Thyroid gland (tissue), 4 donors: ENCODE measurements at places on chromosomes 12 and 14. TPM values are rescaled to one million over a fixed set of nuclear protein-coding genes. Genes with fewer than 3 reads are reported as not detected.

- no peaks in the 10 kb centered on the region for H3K36me3 ChIP-seq
- DNase-seq, result no peak
- H3K27ac ChIP-seq, result no peak overlapping the region
- no peaks in the 10 kb centered on the region for H3K27me3 ChIP-seq
Measured at GRCh38 chr12:7499636-7500035, 3.9 kb downstream of the CD163 start.

- no peak overlapping the region for H3K27ac ChIP-seq
- no peak for DNase-seq
- peaks cover 11% of the 10 kb centered on the region for H3K4me1 ChIP-seq
- no peaks in the 10 kb centered on the region for H3K27me3 ChIP-seq
- H3K36me3 ChIP-seq, result no peaks in the 10 kb centered on the region
Measured at GRCh38 chr14:104821971-104822608, 21.2 kb downstream of the ZBTB42 start.

GRCh38 chr12:72790273-72790672, 518.1 kb downstream of the TRHDE start:
- no peak for DNase-seq
- no peaks in the 10 kb centered on the region for H3K27me3 ChIP-seq
- no peak overlapping the region for H3K27ac ChIP-seq
- no peaks in the 10 kb centered on the region for H3K36me3 ChIP-seq
- no peak overlapping the region for H3K4me3 ChIP-seq
- no peaks in the 10 kb centered on the region for H3K4me1 ChIP-seq

DNA sequence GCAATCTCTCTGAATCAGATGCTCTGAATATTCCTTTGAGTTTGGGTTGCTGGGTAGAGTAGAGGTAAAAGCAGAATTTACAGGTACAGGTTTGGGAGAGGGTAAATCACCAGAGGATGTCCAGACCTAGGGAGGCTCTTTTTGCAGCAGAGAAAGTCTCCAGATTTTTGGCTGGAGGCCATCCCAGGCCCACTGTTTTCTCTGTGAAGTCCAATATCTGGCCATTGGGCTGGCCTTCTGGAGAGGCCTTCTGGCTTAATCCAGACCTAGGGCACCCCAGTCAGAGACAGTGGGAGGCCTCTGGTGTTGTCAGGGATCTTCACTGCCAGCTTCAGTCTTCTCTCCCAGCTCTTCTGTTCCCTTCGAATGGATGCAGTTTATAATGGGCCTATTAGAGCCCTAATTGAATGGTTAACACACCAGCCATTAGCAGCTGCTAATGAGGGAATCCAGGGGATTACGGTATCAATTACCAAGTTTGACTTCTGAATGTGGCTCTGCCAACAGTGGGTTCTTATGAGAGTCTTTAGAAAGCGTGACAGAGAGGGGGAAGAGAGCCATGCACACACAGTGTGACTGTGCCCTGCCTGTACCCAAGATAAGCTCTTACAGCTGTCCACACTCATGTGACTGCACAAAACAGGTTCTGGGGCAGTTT, 183.1 kb downstream of the EMP1 start:
- H3K27ac ChIP-seq, result no peak overlapping the region
- no peaks in the 10 kb centered on the region for H3K27me3 ChIP-seq
- peaks cover 3% of the 10 kb centered on the region for H3K4me1 ChIP-seq

GRCh38 chr12:2288471-2288870, 235.7 kb downstream of the CACNA1C start:
- no peak for DNase-seq
- H3K4me3 ChIP-seq, result no peak overlapping the region
- H3K36me3 ChIP-seq, result no peaks in the 10 kb centered on the region

Gene IGFBP6
- total RNA-seq, result 76.6 TPM

GRCh38 chr12:101780599-101780998, 41.3 kb upstream of the SYCP3 start:
- no peak overlapping the region for H3K4me3 ChIP-seq
- H3K27ac ChIP-seq, result no peak overlapping the region
- no peaks in the 10 kb centered on the region for H3K4me1 ChIP-seq
- DNase-seq, result no peak

- no peaks in the 10 kb centered on the region for H3K36me3 ChIP-seq
- H3K27ac ChIP-seq, result peak overlapping the region; percentile 93
- H3K4me3 ChIP-seq, result peak overlapping the region; percentile 74
- peaks cover 7% of the 10 kb centered on the region for H3K4me1 ChIP-seq
- H3K27me3 ChIP-seq, result no peaks in the 10 kb centered on the region
Measured at GRCh38 chr12:76558684-76559399, 729 bp downstream of the OSBPL8 start.

Gene EIF2S3B
- total RNA-seq, result 1.0 TPM

Gene AKAP6
- 32.1 TPM for total RNA-seq

GRCh38 chr12:48422060-48422459, 50.3 kb upstream of the ANP32D start:
- no peak for DNase-seq
- H3K4me3 ChIP-seq, result no peak overlapping the region
- no peaks in the 10 kb centered on the region for H3K27me3 ChIP-seq
- H3K4me1 ChIP-seq, result no peaks in the 10 kb centered on the region

Gene MGST1
- 567 TPM for total RNA-seq

DNA sequence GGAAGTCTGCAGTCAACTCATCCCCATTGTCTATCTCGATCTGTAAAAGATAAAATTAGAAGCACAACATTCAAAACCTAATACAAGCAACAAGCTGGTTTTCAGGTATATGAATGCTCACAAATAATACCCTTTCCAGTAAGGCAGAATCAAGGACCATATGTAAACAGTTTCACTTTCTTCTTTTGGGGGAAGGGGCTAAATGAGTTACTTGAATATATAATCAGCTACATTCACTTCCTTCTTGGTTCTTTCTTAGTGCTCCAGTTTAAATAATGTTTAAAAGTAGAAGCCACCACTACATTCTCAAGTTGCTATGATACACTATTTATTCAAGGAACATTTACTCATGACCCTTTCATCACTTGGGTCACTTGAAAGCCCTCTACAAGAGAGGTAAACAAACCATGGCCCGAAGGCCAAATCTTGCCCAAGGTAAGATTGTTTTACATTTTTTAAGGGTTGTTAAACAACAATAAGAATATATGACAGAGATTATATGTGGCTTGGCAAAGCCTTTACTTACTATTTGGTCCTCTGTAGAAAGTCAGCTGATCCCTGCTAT, 10.3 kb downstream of the TWF1 start:
- no peak for DNase-seq
- H3K4me1 ChIP-seq, result no peaks in the 10 kb centered on the region
- H3K27me3 ChIP-seq, result no peaks in the 10 kb centered on the region
- peaks cover 44% of the 10 kb centered on the region for H3K36me3 ChIP-seq
- H3K4me3 ChIP-seq, result no peak overlapping the region

DNA sequence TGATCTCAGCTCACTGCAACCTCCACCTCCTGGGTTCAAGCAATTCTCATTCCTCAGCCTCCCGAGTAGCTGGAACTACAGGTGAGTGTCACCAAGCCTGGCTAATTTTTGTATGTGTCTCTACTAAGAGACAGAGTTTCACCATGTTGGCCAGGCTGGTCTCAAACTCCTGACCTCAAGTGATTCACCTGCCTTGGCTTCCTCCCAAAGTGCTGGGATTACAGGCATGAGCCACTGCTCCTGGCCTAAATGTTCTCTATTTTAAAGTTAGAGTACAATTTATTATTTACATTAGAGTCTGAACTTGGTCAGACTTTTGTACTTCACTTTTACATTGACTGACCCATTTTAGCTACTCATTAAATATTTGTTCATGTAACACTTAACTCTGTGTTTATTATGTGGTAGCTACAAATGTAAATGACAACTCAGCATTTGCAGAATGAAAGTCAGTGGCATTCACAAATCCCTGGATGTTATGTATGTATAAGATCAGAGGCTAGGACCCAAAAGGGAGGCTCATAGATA, 409.6 kb downstream of the APAF1 start:
- H3K36me3 ChIP-seq, result no peaks in the 10 kb centered on the region
- no peak overlapping the region for H3K27ac ChIP-seq
- no peaks in the 10 kb centered on the region for H3K4me1 ChIP-seq
- no peaks in the 10 kb centered on the region for H3K27me3 ChIP-seq
- no peak for DNase-seq

Gene BDKRB2
- total RNA-seq, result 9.9 TPM

GRCh38 chr14:76636602-76637001, 124.7 kb upstream of the VASH1 start:
- no peaks in the 10 kb centered on the region for H3K36me3 ChIP-seq
- no peaks in the 10 kb centered on the region for H3K27me3 ChIP-seq
- no peak overlapping the region for H3K27ac ChIP-seq
- H3K4me1 ChIP-seq, result no peaks in the 10 kb centered on the region
- no peak for DNase-seq

- no peak overlapping the region for H3K27ac ChIP-seq
- no peaks in the 10 kb centered on the region for H3K36me3 ChIP-seq
- H3K4me1 ChIP-seq, result no peaks in the 10 kb centered on the region
- no peak for DNase-seq
Measured at GRCh38 chr14:73842201-73842600, 9.4 kb upstream of the PTGR2 start.

Gene PLEKHD1
- 0.40 TPM for total RNA-seq

DNA sequence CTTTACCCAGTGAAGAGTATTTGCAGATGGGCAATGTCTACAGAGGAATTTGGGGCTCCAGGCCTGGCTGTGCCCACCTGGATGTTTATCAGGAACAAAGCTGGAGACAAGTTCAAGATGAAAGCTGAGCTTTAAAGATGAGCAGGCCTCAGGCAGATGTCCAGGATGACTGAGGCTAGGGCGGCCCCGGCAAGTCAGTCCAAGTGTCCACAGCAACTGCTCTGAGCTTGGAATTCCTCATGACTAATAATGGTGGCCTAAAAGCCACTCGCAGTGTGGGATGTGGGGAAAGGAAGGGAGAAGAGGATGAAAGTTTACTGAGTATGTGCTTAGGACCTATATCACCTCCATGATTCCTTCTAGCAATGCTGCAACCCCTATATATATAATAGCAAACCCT, 128.2 kb upstream of the NOS1 start:
- H3K27ac ChIP-seq, result no peak overlapping the region
- H3K36me3 ChIP-seq, result no peaks in the 10 kb centered on the region
- no peak for DNase-seq

- H3K27me3 ChIP-seq, result no peaks in the 10 kb centered on the region
- no peak overlapping the region for H3K27ac ChIP-seq
- peaks cover 13% of the 10 kb centered on the region for H3K4me1 ChIP-seq
- no peaks in the 10 kb centered on the region for H3K36me3 ChIP-seq
- H3K4me3 ChIP-seq, result no peak overlapping the region
- no peak for DNase-seq
Measured at GRCh38 chr14:95287176-95287754, 32.4 kb downstream of the CLMN start.

Gene KDM5A
- total RNA-seq, result 68.4 TPM

DNA sequence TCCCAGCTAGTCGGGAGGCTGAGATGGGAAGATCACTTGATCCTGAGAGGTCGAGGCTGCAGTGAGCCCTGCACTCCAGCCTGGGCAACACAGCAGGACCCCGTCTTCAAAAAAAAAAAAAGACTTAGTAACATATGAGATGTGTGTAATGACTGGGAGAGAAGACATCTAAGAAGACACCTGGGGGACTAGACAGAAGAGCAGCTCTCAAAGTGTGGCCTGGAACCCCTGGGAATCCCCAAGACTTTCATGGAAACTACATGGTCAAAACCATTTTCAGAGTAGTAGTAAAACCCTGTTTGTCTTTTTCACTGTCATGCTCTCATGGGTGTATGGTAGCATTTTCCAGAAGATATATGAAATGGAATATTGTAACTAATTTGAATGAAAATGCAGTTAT, 45.3 kb downstream of the R3HDM2 start:
- no peaks in the 10 kb centered on the region for H3K27me3 ChIP-seq
- no peaks in the 10 kb centered on the region for H3K36me3 ChIP-seq
- H3K27ac ChIP-seq, result no peak overlapping the region

GRCh38 chr14:63564318-63564717, 21.1 kb upstream of the PPP2R5E start:
- peaks cover 4% of the 10 kb centered on the region for H3K4me1 ChIP-seq
- DNase-seq, result peak; percentile 10
- H3K27me3 ChIP-seq, result no peaks in the 10 kb centered on the region
- H3K36me3 ChIP-seq, result no peaks in the 10 kb centered on the region
- no peak overlapping the region for H3K27ac ChIP-seq

GRCh38 chr12:124592050-124592449, 24.6 kb upstream of the NCOR2 start:
- no peak for DNase-seq
- H3K27ac ChIP-seq, result no peak overlapping the region
- no peak overlapping the region for H3K4me3 ChIP-seq

DNA sequence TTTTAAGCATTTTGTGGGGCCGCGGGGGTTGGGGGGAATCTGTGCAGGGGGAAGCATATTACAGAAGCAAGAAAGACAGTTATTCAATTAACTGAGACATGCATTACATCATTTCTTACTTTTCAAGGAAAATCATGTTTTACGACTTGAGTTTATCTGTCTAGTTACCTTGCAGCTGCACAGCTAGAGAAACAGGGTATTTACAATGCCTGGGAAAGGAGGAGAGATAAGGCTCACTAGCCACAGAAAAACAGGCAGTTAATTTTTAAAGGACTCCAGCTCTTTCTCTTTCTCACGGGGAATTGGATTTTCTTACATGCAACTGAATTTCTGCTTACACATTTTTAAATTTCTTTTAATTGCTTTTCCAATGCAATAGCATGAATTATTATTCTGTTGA, 22.2 kb downstream of the FCF1 start:
- H3K27ac ChIP-seq, result no peak overlapping the region
- no peaks in the 10 kb centered on the region for H3K27me3 ChIP-seq
- H3K4me1 ChIP-seq, result no peaks in the 10 kb centered on the region
- peaks cover 20% of the 10 kb centered on the region for H3K36me3 ChIP-seq
- DNase-seq, result no peak
- no peak overlapping the region for H3K4me3 ChIP-seq

Gene KSR2
- 2.3 TPM for total RNA-seq

DNA sequence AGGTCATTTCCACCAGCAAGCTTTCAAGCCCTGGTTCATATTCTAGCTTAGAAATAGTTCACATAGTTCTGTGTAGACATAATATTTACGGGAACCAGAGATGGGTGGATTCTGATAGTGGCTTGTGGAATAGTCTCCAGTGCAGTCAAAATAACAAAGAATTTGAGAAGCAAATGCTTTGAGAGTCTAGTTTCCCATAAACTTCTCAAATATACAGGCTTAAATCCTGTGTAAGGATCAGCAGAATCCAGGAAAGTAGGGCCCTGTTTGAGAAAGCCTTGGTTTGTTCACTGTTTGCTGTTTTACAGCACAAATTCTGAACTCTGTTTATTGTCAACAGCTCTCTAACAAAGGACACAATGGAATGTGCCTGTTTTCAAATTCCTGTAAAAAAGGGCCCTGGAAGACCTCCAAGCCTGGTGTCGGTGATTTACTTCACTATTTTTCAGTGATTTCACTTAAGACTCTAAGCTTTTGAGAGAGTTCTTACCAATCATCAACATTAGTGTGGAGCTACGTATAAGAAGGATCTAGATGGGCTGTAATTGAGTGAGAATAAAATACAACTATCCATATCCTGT, 11.4 kb upstream of the FOS start:
- H3K27ac ChIP-seq, result peak overlapping the region; percentile 81
- no peaks in the 10 kb centered on the region for H3K27me3 ChIP-seq

GRCh38 chr14:65972891-65973290, 513.3 kb upstream of the CCDC196 start:
- H3K27ac ChIP-seq, result no peak overlapping the region
- H3K4me1 ChIP-seq, result peaks cover 20% of the 10 kb centered on the region
- no peak for DNase-seq
- no peaks in the 10 kb centered on the region for H3K36me3 ChIP-seq
- H3K27me3 ChIP-seq, result no peaks in the 10 kb centered on the region
